EL (cell line): ENCODE measurements at places on chromosomes 6 and 20.
A peak's percentile ranks its signal among the peaks of the same experiment; 100 is the strongest.

GRCh38 chr6:147310521-147310920 lies 106.3 kb downstream of the STXBP5 start:
- no peak for DNase-seq

DNA sequence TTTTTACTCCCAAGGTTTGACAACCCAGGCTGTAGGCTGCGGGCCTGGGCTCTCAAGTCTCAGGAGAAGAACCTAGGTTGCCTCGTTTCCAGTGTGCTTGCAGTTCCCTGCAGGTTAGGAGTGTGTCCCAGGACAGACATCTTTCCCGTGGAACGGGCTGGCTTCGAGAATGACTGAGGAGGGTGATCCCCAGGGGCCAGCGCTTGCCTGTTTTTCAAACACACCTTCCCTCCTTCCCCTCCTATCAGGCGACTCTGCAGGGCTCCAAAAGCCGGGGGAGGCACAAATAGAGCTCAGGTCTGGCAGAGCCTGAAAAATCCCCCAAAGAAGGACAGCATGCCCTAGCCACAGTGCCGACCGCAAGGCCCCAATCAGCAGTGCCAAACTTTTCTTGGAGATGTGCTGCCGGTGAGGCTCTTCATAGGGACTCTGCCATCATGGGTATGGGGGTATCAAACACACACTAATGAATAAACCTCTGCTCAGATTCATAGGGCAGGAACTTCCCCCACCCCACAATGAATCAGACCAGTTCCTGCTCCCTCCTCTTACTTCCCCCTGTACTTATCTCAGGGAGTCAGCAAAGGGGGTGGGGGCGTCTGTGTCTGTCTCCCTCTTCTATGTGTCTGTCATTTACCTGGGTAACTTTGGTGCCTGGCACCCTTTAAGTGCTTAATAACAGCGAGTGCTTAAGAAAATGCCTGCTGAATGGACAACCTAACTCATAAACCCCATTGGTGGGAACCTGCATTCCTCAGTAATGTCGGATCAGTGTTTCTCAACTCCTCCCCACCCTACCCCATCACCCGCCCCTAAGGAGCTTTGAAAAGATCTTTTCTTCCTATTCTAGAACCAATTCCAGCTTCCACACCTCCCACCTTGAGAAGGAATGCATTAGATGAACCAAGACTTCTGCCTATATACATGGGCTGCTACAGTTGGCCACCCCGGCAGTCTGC lies 1.6 kb downstream of the KCNG1 start:
- DNase-seq = peak; percentile 49

GRCh38 chr6:13373488-13373886 lies 45.1 kb upstream of the TBC1D7 start:
- DNase-seq = no peak

- DNase-seq = no peak
Measured at GRCh38 chr6:21505574-21505990, 88.0 kb upstream of the SOX4 start.

DNA sequence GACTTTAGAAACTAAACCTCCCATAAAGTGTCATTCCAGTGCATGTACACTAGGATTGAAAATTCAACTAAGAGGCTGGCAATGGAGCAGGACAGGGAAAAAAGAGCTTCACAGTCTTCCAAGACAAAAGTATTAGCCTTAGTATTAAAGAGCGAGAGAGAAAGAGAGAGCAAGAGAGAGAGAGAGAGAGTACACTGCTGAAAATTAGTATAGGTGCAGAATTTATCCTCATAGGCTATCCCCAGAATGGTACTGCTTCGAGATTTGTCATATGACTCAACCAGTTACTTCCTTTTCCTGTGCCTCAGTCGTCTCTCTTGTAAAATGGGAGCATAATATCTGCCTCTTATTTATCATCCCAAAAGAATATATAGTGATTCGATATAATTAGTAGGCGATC lies 543.2 kb upstream of the JARID2 start:
- no peak for DNase-seq

DNA sequence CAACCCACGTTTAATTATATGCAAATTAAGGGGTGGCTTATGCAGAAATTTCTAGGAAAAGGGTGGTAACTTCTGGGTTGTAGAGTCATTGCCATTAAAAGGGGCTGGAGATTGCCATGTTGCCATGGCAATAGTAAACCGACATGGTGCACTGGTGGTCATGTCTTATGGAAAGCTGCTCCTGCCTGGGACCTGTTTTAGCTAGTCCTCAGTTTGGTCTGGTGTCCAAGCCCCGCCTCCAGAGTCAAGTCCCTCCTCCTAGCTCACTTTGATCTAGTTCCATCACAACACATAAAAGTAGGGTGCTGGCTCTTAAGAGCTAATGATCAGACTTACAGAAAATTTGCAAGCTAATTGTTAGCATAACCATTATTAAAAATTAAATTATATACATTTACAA lies 5.3 kb downstream of the SLC22A2 start:
- DNase-seq = no peak

DNA sequence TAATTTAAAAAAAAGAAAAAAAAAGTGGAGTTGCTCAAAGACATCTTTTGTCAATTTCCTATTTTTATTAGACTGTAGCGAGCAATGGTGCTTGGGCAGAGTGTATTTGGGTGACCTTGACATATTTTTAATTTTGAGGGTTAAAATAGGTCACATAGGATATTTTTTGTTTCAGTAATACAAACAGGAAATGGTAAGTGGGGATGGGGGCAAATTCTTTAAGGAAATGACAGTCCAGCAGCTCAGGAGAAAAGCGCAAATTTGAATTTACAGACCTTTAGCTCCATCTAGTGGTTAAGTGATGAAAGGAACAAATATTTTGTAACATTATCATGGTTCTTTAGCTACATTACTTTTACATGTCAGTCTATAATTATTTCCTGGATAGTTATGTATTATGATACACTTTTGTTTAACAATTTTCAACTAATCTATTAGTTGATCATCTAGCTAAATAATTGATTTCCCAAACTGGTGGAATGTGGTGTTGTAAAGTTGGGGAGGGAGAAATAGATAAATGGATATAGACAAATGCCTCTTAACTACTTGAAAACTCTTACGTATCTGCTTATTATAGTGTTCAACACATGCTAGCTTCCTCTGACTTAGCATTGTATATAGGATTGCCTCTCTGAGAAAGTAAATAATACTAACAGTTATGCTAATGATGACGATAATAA lies 10.0 kb downstream of the CITED2 start:
- DNase-seq = peak; percentile 66

DNA sequence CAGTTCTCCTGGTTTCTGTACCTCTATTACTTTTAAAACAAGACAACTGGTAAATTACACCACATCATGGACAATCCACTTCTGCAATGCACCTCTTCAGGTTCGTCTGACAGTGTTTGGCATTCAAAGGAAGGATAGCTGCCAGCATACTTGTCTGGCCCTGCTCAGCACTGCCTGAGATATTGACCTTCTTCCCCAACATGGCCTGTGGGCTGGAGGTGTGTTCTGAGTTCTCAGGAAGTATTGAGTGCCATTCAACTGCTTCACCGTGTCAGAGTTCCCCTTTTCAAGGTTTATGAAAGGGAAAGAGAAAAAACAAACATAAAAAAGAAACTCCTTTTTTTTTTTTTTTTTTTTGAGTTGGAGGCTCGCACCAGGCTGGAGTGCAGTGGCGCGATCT lies 267.9 kb upstream of the SASH1 start:
- no peak for DNase-seq

GRCh38 chr6:161486361-161487216 lies 212.7 kb upstream of the AGPAT4 start:
- DNase-seq = peak; percentile 44

DNA sequence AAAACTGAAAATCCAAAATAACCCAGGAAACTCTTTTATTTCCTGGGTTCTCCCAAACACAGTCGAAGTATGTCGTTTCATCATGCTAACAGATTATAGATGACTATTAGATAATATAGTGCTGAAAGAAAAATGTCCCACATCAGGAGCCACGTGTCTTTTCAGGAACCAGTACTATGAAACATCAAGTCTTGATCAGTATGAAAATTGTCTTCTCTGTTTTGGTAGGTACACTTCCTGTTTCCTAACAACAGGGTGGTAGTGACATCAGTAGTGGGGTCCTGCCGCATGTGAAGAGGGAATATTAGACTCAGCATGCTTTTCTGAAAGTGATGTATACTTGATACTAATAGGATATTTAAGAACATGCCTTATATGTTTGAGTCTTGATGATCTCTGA lies 136.7 kb downstream of the HIVEP1 start:
- peak; percentile 31 for DNase-seq

DNA sequence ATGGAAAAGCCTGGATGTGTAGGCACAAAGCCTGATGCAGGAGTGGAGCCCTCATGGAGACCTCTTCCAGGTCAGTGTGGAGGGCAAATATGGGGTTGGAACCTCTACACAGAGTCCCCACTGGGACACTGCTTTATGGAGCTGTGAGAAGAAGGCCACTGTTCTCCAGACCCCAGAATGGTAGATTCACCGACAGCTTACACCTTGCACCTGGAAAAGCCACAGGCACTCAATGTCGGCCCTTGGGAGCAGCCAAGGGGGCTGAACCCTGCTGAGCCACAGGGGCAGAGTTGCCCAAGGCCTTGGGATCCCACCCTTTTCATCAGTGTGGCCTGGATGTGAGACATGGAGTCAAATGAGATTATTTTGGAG lies 24.9 kb downstream of the NCR2 start:
- DNase-seq = no peak

DNA sequence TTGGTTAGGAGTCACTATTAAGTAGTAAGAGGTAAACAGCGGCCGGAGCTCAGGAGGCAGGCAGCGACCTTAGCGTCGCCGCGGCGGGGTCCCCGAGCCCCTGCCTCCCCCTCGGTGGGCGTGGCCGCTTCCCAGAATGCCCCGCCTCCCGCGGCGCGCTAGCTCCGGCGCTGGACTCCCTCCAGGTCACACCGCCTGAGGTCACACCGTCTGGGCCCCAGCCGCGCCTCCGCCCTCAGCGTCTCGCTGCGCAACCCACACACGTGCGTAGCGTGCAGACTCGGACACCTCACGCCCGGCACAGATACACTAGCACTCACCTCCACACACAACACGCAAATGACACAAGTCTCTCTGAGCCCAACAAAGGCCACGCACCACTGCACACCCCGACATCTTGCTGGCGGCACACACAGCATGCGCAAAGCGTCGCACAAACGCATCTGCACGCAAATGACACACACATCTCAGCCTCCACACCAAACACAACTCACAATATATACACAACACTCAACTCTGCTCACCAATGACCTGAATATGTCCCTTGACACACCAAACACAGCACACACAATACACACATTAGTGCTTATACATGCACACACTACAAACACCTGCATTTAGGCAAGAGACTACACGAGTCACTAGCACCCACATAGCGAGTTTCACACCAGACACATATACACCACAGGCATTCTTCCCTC lies 17.6 kb upstream of the CDKN1A start:
- DNase-seq = no peak

- DNase-seq = no peak
Measured at GRCh38 chr6:148450866-148451265, 108.2 kb downstream of the SASH1 start.

DNA sequence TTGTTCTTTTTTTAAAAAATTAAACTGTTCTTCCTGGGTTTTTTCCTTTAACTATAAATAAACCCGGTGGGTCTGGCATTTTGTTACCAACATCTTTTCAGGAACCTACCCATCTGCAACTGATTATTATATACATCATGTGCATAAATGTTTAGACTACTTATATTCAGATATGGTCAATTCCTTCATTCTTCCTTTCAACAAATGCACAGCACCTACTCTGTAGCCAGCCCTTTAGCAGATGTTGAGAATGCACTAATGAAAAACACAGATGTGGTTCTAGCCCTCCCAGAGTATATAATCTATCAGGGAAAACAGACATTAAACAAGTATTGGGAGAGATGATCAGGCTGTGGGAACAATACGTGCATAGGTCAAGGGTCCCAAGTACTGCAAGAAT lies 237.1 kb downstream of the UST start:
- no peak for DNase-seq

DNA sequence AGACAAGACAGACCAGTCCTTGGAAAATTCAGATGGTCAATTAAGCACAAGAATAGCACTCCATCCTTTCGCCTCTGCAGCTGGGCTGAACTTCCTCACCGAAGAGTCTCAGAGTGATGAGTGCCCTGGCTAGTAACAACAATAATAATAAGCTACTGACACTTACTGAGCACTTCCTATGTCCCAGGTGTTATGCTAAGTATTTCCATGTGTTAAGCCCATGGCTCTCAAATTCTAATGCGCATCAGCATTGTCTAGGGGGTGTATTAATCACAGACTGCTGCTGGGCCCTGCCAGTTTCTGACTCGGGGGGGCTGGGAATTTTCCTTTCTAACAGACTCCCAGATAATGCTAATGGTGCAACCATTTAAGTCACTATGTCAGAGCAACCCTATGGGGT lies 118.2 kb upstream of the LRFN2 start:
- DNase-seq = no peak

- DNase-seq = no peak
Measured at GRCh38 chr20:58071298-58071697, 157.2 kb downstream of the ANKRD60 start.

- DNase-seq = no peak
Measured at GRCh38 chr6:137847748-137848147, 19.3 kb upstream of the TNFAIP3 start.
